Activated T-cell treated with anti-CD3 and anti-CD28 coated beads for 48 hours (primary cell): ENCODE measurements at places on chromosomes 12 and 14.
A peak's percentile ranks its signal among the peaks of the same experiment; 100 is the strongest.

DNA sequence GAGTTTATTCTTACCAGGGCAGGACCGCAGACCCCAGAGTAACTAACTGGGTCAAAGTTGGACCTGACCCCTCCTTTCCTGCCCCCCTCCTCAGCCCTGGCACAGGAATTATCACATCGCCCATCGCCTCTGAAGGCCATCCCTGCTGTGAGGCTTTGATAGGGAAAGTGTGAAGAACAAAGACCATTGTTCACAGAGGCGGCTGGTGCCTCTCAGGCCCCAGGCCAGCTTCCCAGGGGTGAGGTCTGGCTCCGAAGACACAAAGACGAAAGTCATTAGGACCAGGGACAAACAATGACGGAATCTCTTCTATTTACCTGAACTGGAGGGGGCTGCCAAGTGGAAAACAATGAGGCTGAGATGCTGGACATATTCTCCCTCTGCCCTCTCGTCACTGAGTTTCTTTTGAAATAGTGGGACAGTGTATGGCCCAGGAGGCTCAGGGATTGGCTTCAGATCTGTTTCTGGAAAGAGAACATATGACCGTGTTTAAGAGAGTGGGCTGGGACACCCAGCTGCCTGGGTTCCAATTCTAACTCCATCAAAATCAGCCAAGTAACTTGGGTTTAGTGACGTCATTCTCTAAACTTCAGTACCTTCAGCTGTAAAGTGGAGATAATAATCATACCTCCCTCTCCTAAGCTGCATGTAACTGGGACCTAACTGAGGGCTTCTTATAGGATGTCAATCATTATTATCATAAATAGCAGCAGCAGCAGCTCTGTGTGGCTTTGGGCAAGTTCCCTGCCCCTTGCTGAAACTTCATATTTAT is 769.4 kb downstream of the MED13L start:
- DNase-seq, result no peak

DNA sequence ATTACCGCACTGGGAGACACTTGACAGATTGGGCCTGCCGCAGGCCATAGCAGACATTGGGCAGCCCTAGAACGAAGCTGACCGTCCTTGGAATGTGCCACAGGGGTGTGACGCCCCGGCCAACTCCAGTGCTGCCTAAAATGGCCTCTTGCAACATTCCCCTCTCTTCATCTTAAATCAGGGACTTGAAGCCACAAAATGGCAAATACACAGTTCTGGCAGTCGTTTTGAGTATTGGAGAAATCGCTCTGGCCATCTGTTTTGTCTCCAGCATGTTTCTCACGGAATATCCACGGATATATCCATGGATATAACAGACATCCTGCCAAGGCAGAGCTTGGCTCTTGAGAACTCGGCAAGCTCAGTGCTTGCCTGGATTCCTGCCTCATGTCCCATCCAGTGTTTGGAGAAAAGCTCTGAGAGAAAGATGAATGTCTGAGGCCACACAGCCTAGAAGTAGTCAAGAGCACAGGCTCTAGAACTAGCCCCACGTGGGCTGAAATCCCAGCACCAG is 158.4 kb downstream of the CHST11 start:
- DNase-seq, result no peak

DNA sequence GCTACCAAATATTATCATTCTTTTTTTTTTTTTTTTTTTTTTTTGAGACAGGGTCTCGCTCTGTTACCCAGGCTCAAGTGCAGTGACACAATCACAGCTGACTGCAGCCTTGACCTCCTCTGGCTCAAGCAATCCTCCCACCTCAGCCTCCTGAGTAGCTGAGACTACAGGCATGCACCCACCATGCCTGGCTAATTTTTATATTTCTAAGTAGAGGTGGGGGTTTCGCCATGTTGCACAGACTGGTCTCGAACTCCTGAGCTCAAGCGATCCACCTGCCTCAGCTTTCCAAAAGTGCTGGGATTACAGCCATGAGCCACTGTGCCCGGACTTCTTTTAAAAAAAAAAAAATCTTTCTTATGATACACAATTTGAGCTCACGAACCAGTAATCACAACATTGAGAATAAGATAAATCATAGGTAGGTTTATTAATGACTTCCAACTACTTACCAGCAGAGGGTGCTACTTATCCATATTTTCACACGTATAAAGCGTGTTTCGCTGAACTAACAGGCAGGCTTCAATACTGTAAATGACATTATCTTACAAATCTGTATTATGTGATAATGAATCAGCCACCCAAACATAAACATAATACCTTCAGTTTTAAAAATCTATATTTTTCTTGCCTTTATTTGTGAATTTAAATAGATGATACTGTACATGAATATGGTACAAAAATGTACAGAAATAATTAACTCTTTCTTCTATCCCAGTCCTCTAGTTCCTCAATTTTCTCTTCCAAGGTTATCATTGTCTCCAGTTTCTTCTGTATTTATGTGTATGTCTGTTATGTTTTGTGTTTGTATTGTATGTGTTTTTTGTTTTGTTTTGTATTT is 42.5 kb upstream of the BCAT1 start:
- DNase-seq, result no peak

DNA sequence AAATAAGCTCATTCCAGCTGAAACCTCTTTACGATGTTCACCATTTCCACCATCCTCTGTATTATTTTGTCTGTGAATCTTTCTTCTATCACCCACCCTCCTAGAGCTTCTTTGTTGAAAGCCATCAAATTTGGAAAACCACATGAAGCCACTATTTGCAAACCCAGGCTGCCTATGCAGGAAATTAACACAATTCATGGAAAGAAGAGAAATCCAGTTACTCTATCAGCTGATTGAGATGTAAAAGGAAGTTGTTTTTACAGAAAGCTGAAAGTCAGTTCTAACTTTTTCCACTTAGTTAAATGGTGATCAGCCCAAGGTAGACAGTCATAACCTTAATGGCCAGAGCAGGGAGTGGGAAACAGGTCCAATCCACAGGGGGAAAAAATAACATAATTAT is 6.6 kb downstream of the RHOJ start:
- no peak for DNase-seq

DNA sequence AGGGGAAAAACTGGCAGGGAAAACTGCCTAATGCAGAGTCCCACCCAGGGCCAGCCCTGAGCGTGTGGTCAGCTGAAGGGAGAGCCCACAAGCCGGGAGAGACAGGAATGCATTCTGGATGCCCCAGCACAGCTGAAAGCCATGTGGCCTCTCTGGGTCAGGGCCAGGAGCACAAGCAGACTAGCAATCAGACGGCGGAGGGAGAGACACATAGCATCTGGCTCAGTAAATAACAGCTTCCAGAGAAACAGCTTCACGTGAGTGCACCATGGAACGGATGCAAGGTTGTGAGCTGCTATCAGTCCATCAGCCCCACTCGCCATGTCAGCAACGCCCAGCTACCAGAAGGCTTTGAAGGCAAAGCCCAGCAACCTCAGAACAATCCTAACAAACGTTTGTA is 28.2 kb upstream of the TMEM106C start:
- no peak for DNase-seq

DNA sequence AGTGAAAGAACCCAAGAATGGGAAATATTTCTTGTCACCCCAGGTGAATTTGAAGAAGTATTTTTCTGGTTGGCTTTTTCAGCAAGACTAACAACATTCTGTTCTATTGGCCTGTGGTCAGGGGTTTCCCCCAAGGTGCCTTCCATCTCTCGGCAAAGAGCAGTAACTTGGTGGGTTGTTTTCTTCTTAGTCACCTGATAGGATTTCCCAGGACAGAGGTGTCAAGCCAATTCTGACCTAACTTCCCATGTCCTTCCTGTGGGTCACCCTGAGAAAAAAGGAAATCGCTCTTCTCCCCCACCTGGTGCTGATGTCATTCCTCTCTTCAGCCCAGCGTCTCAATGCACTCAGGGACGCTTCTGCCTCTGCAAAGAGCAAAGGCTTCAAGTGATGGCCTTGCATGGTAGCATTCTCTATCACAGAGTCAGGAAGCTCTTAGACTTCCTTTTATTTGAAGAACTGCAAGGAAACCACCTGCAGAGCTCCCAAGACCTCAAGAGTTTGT is 16.1 kb upstream of the IFNG start:
- peak; percentile 33 for DNase-seq
